ENCODE measurements at places on chromosomes 13 and 19.

- DNase-seq = no peak
Measured at GRCh38 chr13:25166306-25166705, 5.8 kb downstream of the AMER2 start.

DNA sequence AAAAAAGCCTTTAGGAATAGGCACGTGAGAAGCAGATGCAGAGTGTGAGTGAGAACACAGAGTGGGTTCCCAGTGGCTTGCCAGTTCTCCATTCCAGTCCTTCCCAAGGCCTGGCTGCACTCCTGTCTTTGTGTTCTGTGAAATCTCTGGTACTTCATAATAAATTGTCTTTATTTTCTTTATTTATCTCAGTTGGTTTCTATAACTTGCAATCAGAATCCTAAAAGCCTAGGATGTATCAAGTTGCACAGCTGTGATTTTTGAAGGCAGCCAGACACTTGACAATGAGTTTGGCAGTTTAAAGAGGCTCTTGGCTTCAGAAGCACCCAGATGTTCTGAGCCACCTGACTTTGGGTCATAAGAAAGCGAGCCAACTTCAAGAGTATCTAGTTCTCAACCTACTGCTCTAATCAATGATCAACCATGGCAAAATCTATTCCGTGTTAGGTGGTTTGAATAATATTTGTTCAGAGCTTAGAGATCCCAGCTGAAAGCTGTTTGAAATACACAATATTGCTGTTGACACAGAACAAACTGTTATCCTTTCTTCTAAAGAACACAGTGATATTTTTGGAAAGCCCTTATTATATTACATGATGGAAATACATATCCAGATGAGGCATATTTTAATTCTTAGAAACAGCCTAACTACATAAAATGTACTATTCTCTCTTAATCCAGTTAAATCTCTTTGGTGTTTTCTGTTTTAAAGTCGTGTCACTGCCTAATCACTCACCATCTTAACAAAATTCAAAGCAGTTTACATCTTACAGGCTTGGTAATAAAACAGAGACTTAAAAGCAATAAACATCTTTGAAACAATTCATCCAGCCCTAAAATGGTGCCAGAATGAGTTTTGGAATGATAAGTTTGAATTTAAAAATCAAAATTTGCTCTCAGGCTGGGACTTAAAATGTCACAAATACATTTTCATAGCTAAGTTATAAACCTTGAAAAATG is 483.0 kb upstream of the NBEA start:
- no peak for DNase-seq

GRCh38 chr19:34366738-34367623 is 2.0 kb downstream of the GPI start:
- DNase-seq = no peak

- no peak for DNase-seq
Measured at GRCh38 chr13:110195547-110196485, 111.1 kb downstream of the COL4A1 start.

DNA sequence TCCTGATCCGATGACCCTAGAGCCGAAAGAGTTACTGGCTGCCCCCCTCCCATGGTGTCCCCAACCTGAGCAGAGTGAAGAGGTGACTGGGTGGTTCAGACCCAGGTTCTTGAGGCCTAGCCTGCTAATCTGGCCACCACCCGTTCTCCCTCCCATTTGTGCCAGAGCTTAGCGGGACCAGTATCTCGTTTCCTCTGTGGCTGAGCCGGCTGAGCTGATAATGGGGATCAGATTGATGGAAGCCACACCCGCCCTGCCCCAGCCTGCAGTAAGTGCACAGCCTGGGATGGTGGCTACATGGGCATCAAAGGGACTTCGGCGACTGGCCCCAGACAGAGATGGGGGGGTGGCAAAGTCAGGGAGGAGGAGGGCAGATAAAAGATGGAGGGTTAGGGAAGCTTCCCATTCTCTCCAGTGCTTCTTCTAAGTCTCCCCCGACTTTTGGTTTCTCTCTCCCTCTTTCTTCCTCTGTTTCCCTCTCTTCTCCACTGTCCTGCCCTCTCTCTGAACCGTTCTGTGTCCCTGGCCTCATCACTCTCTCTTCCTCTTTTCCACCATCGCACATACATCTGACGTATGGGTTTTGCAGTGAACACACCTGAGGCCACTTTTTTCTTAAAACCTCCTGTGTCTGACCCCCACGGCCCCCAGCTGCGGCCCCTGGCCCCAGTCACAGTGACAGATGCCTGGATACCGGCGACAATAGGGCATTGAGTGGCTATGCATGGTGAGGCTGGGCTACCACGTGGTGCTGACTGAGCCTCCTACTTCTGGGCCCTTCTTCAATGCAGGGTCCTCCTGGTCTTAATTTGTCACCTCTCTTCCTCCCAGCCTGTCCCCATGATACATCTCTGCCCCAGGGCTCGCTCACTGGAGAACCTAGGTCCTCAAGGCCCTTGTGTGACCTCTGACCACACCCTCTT is 2.4 kb downstream of the ELAVL3 start:
- peak; percentile 9 for DNase-seq

- DNase-seq = no peak
Measured at GRCh38 chr13:49020328-49020727, 44.6 kb downstream of the FNDC3A start.

- no peak for DNase-seq
Measured at GRCh38 chr13:97388373-97388772, 45.6 kb upstream of the RAP2A start.

- no peak for DNase-seq
Measured at GRCh38 chr13:77952276-77952675, 33.6 kb upstream of the EDNRB start.

DNA sequence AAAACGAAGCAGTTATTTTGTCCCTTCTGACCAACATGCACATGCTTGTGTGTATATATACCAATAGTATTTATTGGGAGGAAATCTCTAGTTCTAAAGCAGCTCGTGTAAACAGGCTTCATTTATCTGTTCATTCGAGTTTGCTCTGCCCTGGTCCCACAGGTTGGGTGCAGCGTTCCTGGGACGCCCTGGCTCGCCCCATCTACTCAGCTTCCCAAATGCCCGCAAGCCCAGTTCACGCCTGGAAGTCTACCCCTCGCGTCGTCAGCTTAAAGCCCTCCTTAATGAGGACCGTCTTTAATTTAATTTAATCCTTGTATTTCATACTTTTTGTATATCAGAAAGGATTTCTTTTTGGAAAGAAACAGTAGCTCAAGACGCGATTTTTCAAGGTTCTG is 604 bp downstream of the THSD1 start:
- DNase-seq = no peak

- no peak for DNase-seq
Measured at GRCh38 chr19:50362656-50363424, 2.6 kb downstream of the NAPSA start.

GRCh38 chr13:45231722-45232121 is 30.9 kb upstream of the KCTD4 start:
- no peak for DNase-seq

DNA sequence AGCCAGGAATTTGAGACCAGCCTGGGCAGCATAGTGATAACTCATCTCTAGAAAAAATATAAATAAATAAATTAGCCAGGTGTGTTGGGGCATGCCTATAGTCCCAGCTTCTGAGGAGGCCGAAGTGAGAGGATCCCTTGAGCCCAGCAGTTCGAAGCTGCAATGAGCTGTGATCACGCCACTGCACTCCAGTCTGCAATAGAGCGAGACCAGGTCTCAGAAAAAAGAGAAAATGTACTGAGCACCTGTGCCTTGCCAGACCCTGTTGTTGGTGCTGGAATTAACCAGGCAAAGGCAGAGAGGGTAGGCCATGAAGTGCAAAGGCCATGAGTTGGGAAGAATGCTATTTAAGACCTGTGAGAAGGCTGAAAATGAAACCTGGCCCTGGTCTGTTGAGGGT is 2.7 kb downstream of the CYTH2 start:
- no peak for DNase-seq

- DNase-seq = no peak
Measured at GRCh38 chr13:79455331-79455730, 25.6 kb upstream of the NDFIP2 start.

DNA sequence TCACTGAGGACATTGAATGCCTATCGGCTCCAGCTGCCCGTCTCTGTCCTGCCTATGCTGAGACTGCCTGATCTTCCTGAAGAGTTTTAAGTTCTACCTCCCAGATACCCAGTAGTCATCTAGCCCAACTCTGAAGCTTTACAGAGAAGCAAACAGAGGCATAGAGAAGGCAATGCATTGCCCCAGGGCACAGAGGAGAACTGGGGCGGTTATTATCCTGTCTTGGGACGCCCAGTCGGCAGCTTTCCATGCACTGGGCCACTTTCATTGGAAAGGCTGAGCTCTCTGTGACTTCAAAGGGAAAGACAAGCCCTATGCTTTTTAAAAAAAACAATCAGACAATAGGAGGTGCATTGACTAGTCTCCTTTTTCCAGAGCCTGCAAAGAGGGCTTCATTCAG is 71.6 kb downstream of the HSPH1 start:
- DNase-seq = no peak

DNA sequence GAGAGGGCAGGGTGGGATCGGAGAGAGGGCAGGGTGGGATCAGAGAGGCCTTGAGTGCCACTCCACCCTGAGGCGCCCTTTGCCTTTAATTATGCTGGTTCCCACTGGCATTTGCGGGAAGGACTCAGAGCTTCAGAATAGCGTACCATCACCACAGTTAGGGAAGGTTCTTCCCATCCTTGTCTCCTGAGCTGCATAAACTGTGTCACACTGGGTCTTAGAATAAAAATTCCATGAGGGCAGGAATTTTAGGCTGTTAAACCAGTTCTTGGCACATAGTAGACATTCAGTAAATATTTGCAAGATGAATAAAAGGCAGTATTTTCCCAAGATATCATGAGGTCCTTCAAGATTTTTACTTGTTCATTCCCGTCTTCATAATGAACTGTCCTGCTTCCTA is 24.4 kb downstream of the PPP2R1A start:
- no peak for DNase-seq

DNA sequence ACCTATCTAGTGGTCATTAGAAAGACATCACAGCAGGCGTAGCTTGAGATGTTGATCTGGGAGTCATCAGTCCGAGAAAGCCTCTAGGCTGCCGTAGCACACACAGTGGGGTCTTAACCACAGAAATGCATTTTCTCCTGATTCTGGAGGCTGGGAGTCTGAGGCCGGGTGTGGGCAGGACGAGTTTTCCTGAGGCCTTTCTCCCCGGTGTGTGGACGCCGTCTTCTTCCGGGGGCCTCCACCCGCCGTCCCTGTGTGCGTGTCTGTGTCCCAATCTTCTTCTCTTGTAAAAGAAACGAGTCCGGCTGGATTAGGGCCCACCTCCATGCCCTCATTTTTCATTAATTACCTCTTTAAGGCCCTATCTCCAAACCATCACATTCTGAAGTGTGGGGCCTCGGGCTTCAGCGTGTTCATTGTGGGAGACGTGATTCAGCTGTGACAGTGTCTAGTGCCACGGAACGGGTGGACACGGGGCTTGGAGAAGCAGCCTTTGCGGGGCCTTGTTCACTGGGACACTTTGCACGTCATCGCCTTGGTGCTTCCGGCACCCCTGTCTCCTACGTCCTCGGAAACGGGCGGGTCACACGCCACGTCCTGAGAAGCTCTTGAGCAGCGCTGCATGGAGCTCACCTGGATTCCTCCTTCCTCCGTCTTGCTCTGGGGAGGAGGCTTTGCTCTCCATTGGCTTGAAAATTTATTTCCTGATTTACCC is 208.9 kb upstream of the SOX1 start:
- no peak for DNase-seq

- no peak for DNase-seq
Measured at GRCh38 chr13:74114641-74115040, 19.6 kb downstream of the KLF12 start.

DNA sequence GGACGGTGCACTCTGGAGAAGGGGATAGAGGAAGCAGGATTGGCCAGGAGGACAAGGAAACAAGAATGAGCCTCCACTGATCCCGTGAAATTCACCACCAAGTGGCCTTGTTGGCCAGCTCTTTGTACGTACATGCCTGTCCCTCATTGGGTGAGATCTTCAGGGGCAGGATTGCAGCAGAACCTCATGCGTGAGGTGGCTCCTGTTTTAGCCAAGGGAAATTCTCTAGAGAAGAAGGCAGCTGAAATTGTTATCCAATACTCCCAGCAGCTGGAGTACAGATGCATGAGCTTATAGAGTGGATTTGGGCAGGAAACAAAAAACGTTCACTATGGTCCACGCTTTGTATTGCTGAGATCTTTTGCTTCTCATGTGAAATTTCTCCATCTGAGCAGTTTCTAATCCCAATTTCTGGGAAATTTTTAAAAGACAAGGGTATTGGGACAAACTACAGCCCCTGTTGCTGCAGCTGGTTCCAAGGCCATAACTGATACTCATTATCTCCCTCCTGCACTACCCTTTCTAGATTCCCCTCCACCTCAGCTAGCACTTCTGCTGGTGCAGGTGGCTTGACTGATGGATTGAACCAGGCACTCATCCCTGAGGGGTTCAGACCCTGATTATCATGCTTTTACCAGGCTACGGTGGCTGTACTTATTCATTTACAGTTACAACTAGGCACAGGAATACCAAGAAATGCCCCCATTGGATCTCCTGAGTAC is 3.9 kb upstream of the RNF6 start:
- no peak for DNase-seq

DNA sequence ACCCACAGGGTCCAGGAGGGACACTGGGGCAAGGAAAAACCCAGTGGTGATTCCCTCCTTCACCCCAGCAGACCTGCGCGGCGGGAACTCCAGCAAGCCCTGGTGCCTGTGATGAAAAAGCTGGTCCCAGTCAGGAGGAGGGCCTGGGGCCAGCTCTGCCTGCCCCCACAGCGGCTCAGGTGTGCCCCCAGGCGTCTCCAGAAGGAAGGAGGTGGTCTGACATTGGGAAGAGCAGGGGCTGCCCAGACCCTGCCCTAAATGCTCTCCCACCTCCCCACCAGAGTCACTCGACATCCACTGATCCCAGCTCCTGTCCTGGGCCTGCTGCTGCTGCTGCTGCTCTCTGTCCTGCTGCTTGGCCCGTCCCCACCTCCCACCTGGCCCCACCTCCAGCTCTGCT is 6.2 kb downstream of the PTH2 start:
- no peak for DNase-seq

DNA sequence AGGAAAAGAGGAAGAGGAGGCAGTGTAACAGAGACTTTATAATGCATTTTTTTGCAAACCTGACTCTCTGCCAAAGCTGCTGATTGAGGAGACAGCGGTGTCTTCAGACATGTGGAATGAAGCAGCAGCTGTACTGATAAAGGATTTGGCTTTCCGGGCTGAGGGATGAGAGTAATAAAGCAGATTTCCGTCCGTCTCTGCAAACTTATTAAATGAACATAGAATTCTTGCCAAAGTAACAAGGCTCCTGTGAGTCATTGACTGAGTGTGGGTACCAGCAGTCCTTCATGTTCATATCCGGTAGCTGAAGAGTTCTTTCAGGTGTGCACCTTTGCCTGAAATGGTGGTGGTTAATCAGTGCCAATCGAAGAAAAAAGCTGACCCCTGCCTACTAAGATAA is 112.6 kb downstream of the LIG4 start:
- no peak for DNase-seq

DNA sequence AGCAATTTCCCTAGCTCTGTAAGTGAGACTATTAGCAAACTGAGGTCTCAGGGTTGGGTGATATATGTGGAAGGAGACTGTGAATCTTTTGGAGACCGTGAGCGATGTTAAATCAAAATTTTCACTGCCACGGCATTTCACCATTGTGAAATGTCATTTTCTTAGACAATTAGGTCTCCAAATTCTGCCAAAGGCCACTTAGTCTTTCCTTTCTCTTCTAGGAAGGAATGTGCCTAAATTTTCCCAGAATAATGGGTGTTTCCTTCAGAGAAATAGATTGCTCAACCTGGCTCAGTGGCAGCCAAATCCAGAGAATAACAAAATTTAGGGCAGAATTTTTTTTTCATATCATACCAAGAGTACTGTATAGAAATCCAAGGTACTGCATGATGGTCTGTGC is 64.5 kb upstream of the SCEL start:
- DNase-seq = no peak

Data from GM12892 (cell line).